IMR-90 (cell line): ENCODE measurements at places on chromosomes 2 and 18. TPM values are rescaled to one million over a fixed set of nuclear protein-coding genes. Genes with fewer than 3 reads are reported as not detected.

Gene CIB4
- not detected in 2 replicates for total RNA-seq

DNA sequence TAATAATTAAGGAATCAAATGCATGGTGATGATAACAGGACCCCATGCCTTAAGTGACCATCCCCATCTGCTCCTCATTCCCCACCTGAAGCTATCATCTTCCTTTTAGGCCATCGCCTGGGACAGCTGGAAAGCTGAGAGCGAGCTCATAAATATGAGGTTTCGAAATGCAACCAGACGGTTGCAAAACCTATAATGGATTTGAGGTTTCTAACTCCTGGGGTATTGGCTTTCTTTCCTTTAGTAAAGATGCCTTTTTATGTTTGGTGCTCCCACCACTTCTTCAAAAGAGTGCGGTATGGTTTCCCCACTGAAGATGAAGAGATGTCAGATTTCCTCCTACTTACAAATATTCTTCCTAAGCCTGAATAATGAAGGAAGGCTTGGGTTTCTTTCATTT is 1589.5 kb upstream of the PIK3C3 start:
- no peak for DNase-seq

GRCh38 chr2:3445891-3446290 is 66.4 kb downstream of the TRAPPC12 start:
- no peak for DNase-seq

DNA sequence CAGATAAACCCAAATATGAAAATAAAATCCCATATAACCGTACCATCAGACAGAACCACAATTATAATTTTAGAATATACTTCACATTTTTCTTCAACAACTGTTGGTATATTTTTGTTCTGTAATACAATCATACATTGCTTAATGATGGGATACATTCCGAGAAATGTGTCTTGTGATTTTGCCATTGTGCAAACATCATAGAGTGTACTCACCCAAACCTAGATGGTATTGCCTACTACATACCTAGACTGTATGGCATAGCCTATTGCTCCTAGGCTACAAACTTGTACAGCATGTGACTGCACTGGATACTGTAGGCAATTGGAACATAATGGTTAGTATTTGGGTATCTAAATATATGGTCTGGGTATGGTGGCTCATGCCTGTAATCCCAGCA is 30.6 kb downstream of the MAPRE3 start:
- no peak for DNase-seq

GRCh38 chr2:114929225-114929624 is 486.8 kb downstream of the DPP10 start:
- DNase-seq: no peak

Gene MC4R
- 0.18 and 0.28 TPM in 2 replicates for total RNA-seq

DNA sequence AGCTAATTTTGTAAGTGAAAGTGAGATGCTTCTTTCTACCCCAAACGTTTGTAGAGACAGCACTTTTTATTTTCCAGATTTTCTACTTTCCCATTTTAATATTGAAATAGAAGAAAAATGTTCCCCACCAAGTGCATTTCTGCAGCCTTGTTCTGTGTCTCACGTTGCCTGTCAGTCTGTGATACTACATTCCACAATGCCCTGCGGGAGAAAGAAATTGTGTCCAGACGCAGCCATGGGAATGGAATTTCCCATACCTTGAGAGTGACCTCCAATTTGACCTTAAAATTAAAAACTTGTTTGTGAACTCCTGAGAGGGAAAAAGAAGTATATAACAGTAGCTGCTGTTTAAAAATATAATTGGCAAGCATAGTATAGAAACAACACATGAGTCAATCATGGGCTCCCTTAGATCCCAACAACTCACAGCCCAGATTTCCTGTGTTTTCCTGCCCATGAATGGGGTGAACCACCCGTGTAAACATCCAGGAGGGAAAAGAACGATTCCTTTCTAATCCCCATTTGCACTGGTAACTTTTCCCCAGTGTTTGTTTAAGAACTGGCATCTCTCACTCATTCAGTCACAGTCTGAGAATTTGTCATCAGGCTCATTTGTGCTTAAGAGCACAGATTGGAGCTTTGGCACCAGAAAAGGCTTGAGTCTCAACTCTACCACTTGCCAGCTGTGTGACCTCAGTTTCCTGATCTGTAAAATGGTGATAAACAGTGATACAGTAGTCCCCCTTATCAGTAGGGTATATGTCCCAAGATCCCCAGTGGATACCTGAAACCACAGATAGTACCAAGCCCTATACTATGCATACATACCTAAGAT is 166.1 kb upstream of the ZNF521 start:
- no peak for DNase-seq

Gene SCN9A
- total RNA-seq: 135 and 179 TPM in 2 replicates

Gene FRZB
- 0.18 and 0.28 TPM in 2 replicates for total RNA-seq

GRCh38 chr18:53644799-53645471 is 579.5 kb downstream of the MBD2 start:
- DNase-seq: no peak

DNA sequence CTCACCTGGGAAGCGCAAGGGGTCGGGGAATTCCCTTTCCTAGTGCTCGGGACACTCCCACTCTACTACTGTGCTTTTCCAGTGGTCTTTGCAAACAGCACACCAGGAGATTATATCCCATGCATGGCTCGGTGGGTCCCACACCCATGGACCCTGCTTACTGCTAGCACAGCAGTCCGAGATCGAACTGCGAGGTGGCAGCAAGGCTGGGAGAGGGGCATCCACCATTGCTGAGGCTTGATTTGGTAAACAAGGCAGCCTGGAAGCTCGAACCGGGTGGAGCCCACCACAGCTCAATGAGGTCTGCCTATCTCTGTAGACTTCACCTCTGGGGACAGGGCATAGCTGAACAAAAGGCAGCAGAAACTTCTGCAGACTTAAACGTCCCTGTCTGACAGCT is 64.7 kb upstream of the CRACDL start:
- no peak for DNase-seq

- DNase-seq: no peak
These were observed 282.7 kb downstream of the MBD2 start for GRCh38 chr18:53941601-53942338.

GRCh38 chr2:223545830-223546229 is 56.3 kb downstream of the SCG2 start:
- peak; percentile 46 for DNase-seq

DNA sequence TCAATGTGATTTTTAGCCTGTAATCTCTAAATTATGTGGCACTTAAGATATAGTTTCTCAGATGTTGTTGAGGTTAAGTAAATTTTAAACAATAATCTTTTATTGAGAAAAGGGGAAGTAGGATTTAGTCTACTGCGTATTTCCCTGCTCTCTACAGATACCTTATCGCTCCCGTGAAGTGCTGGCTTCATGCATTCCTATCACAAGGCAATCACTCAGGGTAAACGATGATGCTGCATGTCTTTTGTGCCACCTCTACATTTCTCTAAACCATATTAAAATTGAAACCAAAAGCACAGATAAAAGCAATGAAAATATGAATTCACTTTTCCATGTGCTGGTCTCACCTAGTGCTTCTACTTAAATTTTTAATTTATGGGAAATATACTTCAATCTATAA is 14.4 kb upstream of the RPE start:
- no peak for DNase-seq

Gene PLEKHB2
- total RNA-seq: 82.1 and 118 TPM in 2 replicates

Gene NEDD4L
- total RNA-seq: 10.0 and 12.8 TPM in 2 replicates

Gene SERPINB11
- 0.18 TPM in 1 of 2 replicates, not detected in the other for total RNA-seq

Gene GNAL
- total RNA-seq: 0.28 and 0.36 TPM in 2 replicates

DNA sequence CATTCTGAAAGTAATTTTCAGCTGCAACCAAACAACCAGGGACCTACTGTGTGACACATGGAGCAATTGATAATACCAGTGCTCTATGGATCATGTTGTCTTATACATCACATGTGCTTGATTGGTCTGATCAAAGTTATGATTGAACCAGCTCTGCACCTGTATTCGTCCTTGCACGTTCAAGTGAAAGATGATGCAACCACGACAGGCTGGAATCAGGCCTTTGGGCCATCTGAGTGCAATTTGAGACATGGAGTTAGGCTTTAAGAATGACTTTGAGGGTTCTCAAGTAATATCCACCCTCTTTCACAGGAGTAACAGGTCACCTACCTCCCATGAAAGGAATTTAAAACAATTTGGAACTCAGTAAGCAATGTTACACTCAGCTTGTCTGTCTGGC is 165.2 kb downstream of the SLC8A1 start:
- no peak for DNase-seq

DNA sequence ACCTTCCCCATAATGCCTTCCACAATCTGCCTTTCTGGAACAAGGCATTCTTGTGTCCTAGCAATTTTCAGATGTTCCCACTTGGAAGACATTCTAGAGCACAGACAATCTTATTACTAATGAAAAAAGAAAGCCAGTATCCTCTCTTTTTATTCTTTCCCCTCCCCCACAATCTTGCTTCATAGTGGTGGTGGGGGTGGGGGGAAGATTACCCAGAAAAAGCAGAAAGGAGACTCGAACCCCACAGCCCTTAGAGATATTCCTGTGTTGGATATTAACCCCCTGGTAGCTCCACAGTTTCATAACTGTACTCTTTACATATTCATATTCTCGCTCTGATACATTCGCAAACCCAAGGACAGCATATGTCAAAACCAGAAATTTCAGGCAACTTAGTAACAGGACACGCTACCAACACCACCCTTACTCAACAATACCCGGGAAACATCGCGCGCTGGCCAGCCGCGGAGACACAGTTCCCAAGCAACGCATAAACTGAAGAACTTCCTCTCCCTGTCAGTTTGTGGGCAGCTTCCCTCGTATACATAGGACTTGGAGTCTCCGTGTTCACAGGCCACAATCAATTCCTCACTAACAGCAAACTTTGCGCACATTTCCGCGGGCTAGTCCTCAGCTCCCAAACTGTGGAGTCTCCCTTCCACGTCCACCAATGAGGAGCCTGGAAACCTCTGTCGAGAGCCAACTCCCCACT is 793 bp downstream of the NR4A2 start:
- DNase-seq: peak; percentile 77

Gene NPAS2
- total RNA-seq: 5.2 and 5.6 TPM in 2 replicates

DNA sequence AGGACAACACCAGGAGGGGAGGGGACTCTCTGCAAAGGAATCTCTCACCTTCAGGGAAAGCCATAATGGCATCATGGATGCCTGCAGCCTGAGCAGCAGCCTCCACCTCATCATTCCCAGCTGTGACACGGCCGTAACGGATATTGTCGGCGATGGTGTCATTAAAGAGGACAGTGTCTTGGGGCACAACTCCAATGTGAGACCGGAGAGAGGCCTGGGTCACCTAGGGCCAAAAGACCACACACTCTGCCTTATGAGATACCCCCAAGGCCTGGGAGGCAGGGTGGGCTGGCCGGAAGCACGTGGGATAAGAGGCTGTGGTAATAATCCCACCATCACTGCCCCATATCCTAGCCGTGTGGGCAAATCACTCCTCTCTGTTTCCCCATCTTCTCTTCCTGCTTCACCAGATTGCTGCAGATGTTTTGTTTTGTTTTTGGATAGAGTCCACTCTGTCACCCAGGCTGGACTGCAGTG is 4.3 kb downstream of the ZFAND2B start:
- DNase-seq: no peak

GRCh38 chr2:60907329-60907728 is 26.0 kb downstream of the REL start:
- DNase-seq: no peak

DNA sequence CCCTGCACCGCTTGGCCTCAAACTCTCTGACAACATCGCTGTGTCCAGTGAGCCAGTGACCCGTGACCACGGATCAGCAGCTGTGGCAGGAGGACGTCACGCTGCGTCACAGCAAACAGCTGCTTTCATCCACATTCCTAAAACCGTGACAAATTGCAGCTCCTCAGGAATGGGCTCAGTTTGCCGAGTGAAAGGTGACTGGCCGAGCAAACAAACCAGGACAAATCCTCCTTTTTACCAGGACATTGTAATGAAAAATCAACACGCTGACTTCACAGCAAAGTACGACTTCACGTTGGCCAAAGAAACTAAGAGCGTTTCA is 57.6 kb downstream of the PXDN start:
- DNase-seq: peak; percentile 80

Gene TSGA10
- total RNA-seq: 0.54 and 1.1 TPM in 2 replicates

Gene EPB41L3
- 70.3 and 90.5 TPM in 2 replicates for total RNA-seq

DNA sequence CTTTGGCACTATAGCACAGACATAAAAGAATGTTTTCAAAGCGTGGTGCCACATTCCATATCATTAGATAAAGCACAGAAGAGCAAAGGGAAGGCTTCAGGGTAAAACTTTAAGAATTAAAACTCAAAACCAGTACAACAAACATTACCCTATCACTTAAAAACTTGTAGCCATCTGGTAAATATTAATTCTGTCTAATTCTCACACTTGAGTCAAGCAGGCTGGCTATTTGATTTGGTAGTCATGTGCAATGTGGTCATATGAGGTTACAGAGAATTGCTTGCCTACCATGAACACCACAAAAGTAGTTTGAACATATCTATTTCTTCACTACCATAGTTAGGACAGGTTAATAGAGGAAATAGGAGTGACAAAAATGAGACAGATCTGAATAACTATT is 244.9 kb downstream of the IRS1 start:
- DNase-seq: no peak

GRCh38 chr2:33366473-33366872 is 110.0 kb upstream of the RASGRP3 start:
- DNase-seq: no peak

Gene DSC3
- total RNA-seq: under 0.01 TPM in 2 replicates

Gene RGPD3
- 0.18 and 0.56 TPM in 2 replicates for total RNA-seq

Gene GATA6
- total RNA-seq: 2.5 and 3.3 TPM in 2 replicates
